ENCODE measurements at places on chromosomes 7 and 10.
A peak's percentile ranks its signal among the peaks of the same experiment; 100 is the strongest.

GRCh38 chr7:756231-756927 lies 29.3 kb upstream of the PRKAR1B start:
- DNase-seq, result no peak

DNA sequence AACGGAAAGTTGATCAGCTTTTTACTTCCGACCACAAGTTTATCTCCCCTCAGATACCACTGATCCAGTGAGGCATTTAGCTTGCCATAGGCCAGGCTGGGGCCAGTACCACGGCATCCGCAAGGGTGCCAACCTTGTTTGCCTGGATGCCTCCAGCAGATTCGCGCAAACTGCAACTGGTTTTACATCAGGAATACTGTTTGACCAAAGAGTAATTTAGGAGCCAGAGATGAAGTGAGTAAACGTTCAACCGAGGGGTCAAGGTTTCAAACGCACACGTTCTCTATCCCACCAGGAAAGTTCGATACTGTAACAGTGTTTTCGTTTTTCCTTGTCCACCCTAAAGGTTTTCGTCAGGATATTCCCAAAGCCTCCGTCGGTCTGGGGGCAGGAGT lies 266 bp upstream of the MDFIC start:
- no peak for DNase-seq

DNA sequence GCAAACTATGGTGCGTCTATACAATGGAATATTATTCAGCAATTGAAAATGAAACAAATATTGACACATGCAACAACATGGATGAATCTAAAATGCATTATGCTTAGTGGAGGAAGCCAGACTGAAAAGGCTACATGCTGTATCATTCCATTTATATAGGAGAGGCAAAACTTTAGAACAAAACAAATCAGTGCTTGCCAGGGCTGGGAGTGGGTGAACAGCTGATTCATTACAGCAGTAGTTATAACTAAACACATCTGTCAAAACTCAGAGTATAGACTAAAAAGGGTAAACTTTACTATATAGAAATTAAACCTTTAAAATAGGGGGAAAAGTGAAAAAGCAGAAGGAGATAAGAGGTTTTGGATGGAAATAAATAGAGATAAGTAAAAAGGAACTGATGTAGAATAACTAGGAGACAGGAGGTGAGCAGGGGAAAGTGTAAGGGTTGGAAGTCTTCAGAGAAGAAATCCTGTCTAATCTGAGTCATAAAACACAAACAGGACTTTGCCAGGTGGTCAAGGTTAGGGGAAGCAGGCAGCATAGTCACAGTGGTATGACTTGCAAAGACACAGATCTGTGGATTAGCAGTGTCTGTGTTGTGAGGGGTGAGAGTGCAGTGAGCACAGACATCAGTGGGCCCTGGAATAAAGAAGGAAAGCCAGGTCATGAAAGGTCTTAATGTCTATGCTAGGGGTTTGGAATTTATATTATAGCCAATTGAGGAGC lies 349.8 kb downstream of the PHTF2 start:
- DNase-seq, result no peak

DNA sequence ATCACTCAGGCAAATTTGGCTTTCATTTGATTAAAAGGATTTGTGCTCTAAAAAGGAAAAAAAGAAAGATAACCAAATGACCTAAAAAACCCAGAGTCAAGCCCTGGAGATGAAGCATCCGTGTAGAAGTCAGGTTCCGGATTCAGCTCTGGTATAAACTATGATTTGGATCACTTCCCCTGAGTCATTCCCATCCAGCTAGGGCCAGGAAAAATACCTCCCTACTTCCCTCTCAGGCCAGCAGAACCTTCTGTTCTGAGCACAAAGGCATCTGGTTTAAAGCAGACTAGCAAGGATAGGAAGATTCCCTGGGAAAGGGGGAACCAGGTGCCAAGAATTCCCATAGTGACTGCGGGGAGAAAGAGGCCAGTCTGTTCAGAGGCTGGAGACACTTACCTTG lies 25.7 kb upstream of the NDST2 start:
- DNase-seq, result no peak

- DNase-seq, result no peak
Measured at GRCh38 chr7:141281311-141281710, 207.4 kb downstream of the TMEM178B start.

DNA sequence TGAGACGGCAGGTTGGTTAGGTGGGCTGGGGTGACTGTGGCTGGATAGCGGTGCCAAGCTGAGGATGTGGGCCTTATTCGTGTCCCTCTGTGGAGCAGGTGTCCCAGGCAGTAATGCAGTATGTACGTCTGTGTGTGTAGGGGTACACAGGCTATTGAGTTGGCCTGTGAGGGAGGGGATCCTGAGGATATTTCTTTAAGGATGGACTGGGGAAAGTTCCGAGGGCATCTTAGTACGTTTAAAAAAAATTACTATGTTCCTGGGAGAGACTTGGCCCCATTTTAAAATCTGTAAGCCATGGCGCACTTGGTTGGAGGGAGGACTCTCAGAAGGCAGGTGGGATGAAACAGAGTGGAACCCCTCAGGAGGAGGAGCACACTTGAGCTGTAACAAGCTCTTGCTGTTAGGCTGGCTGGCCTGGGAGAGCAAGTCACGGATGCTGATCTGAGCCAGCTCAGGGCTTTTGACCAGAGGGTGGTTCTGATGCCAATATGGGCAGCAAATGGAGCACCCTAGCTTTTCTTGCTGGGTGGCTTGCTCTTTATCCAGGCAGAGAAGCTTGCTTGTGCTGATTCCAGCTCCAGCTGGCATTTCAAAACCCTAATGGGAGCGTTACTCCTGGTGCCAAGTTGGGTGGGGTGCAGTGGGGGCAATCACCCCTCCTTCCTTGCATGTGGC lies 765 bp downstream of the WBP1L start:
- no peak for DNase-seq

DNA sequence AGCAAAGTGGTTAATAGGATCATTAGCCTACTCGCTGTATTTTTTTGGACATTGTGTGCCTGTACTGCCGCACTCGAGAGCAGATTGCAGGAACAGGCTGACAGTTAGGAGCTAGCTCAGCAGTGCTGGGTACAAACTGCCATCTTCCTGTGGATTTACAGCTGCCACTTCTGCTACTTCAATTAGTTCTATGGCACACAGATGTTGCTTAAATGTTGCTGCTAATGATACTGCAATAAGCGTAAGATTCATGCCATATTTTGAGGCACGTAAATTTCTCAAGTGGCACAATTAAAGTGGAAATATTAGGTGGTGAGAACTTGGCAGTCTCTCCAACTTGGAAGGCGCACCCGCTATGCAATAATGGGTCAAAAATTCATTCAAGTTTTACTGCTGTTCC lies 171.9 kb downstream of the EBF3 start:
- DNase-seq, result peak; percentile 32

- DNase-seq, result no peak
Measured at GRCh38 chr7:22671177-22671879, 55.7 kb upstream of the IL6 start.

DNA sequence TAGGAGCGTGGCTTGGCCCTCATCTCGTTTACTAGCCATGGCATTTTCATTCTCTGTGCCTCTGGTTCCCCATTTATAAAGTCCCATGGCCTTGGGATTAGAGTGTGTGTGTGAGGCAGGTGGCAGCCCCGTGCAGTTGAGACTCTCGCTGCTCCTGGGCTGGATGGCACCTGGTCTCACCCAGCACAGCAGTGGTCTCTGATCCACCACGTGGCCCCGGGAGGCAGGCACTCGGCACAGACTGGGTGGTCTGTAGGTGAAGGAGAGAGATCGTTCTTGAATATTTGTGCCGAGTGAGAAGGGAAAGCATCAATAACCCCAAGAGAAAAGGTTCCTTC lies 50.4 kb downstream of the CALML3 start:
- DNase-seq, result no peak

DNA sequence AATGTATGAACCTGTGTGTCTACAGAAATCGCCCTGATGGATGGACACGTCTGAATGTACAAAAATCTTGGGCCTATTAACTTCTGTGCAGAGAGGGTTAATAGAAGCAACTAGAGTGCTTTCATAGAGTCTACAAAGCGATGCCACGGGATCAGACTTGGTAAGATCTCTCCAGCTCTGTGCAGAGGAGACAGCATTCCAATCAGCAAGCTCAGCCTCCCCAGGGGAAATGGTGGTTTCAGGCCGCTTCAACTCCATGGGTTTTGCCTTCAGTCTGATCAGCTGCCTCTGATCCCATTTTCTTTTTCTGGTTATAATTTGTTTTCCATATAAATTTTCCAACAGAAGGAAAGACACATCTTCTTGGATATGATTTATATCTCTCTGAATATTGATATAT lies 35.1 kb upstream of the COBL start:
- no peak for DNase-seq

- DNase-seq, result no peak
Measured at GRCh38 chr10:47269294-47269693, 30.7 kb upstream of the GDF10 start.
